ENCODE measurements at places on chromosomes 16 and 17.

GRCh38 chr17:37614823-37615222 lies 5.6 kb upstream of the SYNRG start:
- DNase-seq, result no peak

DNA sequence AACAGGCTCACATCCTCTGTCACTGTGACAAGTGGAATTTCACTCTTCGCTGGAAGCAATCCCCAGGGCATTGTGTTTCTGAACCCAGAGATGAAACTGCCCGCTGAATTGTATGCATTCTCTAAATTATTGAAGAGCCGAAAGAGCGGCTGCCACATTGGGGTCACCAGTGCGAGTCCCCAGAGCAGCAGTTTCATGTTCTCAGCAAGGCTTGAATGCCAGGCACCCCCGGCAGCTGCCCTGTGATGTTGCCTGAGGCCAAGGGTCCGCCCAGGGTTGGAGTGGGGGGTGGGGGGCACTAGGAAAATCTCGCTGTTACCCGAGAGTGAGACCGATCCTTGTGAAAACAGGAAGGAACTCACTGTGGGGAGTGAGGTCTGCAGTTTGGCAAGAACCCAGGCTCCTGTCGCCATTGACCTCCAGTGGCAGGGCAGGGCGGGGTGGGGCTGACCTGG lies 20.7 kb upstream of the BCAR1 start:
- no peak for DNase-seq

GRCh38 chr17:59616253-59616920 lies 3.3 kb upstream of the CLTC start:
- DNase-seq, result no peak

- DNase-seq, result peak; percentile 48
These were observed 22.1 kb upstream of the GNA13 start for GRCh38 chr17:65078441-65079160.

DNA sequence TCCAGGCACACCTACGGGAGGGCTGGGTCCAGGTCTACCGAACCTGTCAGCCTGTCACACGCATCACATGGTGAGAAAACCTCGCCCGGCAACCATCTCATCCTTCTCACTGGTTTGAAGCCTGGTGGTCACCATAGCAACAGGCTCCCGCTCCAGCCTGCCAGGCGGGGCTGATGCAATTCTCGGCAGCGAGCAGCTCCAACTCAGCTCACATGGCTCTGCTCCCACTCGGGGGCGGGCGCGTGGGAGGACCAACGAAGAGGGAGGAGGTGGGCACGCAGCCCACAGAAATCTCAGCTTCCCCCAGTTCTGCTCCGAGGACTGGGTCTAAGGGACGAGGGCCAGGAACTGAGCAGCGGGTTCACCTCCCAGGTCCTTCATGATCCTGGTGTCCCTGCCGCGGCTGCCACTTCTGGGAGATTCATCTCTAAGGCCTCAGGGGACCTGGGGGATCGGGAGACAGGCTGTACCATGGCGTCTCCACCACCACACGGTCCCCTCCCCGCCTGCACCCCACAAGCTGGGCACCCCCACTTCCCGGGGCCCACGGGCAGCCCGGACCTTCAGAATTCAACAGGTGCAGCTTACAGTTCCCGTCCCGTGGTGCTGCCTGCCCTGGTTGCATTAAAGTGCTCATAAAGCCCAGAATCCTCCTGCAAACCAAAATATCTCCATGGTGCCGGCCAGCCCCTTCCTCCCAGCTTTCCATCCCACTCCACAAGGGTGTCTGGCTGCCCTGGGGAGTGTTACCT lies 25.8 kb downstream of the ABR start:
- no peak for DNase-seq

GRCh38 chr16:86477642-86478041 lies 32.7 kb upstream of the FOXF1 start:
- DNase-seq, result no peak

DNA sequence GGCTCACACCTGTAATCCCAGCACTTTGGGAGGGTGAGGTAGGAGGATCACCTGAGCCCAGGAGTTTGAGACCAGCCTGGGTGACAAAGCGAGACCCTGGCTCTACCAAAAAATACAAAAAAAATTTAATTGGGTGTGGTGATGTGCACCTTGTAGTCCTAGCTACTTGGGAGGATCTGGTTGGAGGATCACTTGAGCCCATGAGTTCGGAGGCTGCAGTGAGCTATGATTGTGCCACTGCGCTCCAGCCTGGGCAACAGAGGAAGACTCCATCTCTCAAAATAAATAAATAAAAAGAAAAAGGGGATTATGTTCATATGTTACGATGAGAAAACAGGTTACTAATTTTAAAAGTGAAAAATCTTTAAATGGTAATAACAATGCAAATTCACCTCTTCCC lies 996 bp downstream of the MLKL start:
- no peak for DNase-seq

DNA sequence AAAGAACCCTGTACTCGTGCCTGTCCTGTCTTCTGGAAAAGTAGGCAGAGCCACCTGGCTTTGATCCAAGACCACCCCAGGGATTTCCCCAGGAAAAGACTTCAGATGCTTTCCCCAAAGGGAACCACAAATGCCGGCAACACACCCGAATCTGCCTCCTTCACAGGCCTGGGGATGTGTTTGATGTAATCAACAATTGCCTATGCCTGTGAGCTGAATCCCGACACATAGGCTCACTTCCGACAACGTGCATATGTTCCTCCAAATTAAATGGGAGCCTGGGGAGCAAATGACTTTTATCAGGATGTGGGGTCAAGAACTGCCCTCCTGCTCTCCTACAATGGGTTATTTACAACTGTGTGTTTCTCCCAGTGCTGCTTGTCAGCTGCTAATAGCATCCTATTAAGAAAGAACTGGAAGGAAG lies 535.2 kb upstream of the CDH11 start:
- no peak for DNase-seq

DNA sequence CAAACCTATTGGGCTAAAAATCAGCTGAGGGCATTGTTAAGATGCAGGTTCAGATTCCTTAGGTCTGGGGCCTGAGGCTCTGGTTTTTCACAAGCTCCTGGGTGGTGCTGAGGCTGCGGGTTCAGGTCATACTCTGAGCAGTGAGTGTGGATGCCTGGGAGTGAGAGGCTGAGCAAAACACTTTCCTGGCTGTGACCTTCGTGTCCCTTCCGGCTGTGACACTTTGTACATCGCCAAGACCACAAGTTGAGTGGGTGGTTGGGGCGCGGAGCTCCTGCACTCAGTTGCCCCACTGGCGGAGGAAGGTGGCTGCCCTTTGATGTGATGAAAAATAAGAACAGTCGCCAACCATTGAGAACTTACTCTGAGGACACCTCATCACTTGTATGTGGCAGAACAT lies 24.8 kb downstream of the CCR7 start:
- DNase-seq, result no peak

DNA sequence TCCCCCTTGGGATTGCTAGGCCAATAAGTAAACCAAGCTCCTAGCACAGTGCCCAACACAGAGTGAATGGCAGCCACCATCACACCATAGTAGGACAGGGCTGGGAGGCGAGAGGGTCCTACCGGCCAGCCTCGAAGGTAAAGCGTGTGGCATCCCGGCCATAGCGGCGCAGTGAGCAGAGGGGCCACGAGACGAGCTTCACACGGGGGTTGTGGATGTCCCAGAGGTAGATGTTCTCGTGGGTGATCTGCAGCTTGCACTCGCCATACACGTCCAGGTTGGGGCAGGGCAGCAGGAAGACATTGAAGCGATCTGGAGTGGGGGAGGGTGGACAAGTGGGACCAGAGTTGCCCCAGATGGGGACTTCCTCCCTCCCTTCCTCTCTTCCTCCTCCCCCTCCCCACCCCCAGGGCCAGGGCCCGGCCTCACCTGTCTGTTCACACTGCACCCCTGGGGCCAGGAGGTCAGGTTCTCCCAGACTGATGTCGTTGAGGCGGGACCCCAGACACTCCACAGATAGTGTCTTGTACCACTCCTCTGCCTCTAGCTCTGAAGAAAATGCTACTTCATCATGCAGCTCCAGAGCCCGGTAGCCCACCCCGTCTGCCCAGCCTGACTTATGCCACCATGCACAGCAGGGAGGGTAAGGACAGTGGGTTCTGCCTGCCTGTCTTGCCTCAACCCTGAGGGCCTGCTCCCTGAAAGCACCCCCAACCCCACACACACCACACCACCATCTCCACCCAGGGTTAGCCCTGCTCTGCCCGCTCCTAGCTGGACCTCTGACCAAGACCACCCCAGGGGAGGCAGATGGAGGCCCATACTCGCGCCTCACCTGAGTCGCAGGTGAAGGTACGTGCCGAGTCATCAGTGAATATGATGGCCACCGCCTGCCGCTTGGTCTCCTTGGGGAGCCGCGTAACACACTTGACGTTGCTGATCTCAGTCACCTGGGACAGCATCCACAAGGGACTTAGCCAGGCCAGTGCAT lies 11.3 kb downstream of the DOK4 start:
- DNase-seq, result no peak

GRCh38 chr17:34378664-34379101 lies 15.7 kb upstream of the CCL1 start:
- no peak for DNase-seq

- no peak for DNase-seq
These were observed 147.7 kb downstream of the ABCC12 start for GRCh38 chr16:48008011-48008525.

- no peak for DNase-seq
These were observed 6.6 kb downstream of the ABI3 start for GRCh38 chr17:49216953-49217650.

DNA sequence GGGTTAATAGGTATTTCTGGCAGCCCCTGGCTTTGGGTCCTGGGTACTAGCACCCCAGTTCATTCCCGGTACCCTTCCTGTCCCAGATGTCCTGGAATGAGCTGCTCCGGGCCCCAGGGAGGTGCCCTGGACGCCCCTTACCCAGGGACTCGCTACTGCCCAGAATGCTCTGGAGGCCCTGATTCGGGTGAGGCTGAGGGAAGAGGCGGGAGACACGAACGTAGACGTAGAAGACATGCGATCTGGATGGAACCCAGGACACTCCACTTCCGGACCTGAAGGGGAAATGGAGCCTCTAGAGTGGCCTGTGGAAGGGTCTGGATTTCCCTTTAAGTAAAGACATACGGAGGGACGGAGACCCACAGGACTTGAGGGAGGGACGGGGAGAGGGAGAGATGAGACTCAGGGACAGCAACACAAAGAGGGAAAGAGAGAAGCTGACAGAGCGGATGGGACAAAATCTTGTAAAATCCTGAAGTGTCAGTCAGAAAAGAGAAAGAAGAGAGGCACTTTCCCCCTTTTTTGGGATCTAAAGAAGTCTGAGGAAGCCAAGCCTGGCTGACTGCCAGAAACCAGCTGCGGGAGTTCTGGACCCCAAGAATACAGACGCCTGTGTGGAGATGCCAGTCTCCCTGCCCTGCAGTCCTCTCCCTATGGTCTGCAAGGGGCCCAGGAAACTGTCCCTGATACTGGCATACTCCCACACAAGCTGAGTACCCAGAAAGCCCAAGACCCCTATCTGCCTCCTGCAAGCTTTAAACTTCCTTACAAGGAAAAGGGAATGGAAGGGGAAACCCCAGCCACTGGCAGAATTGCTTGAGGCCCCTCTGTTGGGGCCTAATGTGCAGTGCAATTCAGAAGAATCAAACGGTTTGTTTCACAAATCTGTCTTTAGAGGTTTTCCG lies 1.0 kb upstream of the HOXB13 start:
- DNase-seq, result peak; percentile 46

GRCh38 chr16:77975942-77976341 lies 46.4 kb upstream of the CLEC3A start:
- no peak for DNase-seq

- DNase-seq, result no peak
These were observed 24.3 kb downstream of the SUPT6H start for GRCh38 chr17:28686296-28686695.

GRCh38 chr17:49015924-49016774 lies 19.0 kb downstream of the IGF2BP1 start:
- DNase-seq, result no peak

DNA sequence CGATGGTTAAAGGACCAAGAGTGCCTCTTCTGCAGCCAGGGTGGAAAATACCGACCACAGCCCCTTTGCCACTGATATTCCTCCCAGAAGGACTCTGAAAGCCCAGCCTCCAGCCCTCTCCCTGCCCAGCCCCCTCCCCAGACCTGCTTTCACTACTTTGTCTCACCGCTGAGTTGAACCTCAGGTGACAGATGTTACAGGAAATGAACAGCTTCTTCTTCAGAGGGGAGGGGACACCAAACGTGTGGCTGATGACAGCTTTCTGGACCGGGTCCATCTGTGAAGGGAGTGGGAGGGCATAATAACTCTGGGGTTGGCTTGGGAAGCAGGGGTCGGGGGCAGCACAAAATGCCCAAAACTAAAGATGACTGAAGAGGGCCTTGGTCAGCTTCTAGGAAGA lies 14.2 kb downstream of the NKIRAS2 start:
- DNase-seq, result no peak

Data from ACHN (cell line).